ENCODE measurements at places on chromosomes 1 and 21.

DNA sequence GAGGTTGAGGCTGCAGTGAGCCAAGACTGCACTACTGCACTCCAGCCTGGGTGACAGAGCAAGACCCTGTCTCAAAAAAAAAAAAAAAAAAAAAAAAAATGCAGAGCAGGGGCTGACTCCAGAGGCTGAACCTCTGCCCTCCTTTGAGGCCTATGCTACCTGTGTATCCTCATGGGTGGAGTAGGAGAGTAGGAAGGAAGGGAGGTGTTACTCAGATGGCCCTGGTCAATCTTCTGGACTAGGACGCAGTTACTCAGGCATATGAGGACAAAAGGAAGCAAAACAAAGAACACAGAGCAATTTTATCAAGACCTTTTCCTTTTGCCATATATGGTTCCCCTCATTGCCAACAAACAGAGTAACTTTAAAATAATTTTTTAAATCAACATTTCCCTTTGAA is 35.2 kb downstream of the TGFBR3 start:
- no peak for DNase-seq

DNA sequence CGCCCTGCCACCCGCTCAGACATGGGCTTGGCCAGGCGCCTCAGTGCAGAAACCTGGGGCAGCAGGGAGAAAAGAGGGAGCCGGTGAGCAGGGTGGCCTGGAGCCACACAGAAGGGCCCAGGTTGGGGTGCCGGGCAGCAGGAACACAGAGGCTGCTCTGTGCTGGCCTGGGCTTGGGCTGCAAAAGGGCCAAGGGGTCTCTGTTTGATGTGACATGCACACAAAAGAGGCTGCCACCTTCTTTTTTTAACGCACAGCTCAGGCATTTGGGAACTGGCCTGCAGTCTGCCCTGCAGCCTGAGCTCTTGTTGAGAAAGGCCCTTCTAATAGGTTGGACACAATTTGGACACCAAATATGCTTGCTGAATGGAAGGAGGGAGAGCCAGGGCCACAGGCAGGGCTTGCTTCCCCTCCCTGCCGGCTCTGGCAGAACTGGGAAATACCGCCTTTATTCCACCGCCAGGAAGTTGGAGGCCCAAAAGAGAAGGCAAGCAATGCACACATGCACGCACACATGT is 32.4 kb downstream of the KIF21B start:
- no peak for DNase-seq

DNA sequence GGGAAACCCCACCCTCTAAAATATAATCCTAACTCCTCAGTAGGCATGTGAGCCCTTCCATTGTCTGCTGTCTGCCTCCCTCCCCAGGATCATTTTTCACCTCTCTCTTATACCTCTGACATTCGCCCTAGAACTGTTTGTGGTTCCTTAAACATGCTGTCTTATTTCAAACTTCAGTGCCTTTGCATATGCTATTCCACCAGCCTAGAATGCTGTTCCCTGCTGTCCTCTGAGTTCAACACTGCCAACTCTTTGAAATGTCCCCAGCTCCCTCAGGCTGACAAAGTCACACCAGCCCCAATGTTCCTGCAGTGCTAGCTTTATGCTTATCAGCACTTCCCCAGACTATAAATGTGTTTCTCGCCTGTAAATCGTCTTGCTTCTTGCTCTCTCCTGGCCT is 119.5 kb downstream of the HIVEP3 start:
- DNase-seq: no peak

DNA sequence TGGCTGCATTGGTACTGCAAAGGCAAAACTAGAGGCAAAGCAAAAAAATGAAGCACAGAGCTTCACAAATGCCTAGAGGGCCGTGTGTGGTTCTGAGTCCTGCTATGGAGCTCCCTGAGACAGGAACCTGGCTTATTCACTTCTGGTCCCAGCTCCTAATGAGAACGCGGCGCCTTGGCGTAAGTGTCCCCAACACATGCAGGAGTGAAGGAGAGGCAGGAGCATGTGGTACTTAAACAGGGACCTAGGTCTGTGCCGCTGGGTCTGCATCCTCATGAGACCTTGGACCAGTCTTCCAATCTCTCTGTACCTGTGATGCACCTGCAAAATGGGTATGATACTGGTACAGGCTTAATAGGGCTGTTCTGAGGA is 14.4 kb upstream of the SLC2A7 start:
- no peak for DNase-seq

DNA sequence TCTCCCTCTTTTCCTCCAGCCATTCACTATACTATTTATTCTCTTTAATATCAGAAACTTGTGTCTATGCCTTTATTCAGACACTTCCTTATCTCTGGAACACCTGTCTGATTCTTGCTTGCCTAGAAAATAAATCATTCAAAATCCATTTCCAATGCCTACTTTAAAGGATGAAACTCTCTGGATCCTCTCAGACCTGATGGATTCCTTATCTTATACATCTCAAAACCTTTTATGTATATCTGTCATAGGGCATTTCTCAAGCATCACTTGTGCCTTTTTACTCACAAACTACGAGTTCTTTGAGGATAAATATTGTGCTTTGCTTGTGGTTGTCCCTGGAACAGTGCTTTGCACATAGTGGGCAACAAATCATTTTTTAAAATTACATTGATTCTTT is 3.8 kb upstream of the ATP6V1G3 start:
- no peak for DNase-seq

DNA sequence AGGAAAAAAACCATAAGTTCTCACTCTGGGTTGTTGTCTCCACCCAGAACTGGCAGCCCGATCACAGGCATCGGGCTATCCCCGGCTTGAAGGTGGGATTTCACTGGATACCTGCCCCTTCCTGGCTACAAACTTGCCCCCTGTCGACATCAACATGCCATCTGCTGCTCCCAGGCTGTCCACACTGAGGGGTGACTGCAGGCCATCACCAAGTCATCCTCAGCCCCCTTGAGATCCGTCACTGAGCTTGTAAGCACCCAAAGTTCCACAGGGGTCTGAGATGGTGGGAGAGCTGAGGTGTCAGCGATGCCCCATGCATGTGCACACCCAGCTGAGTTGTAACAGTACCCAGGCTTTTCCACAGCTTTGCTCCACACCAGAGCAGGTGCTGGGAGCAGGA is 211.0 kb downstream of the AMY1C start:
- no peak for DNase-seq

All from effector memory CD4-positive, alpha-beta T cell (primary cell).